Calu3 (cell line): ENCODE measurements at places on chromosomes 4 and X. TPM values are rescaled to one million over a fixed set of nuclear protein-coding genes. Genes with fewer than 3 reads are reported as not detected.
A peak's percentile ranks its signal among the peaks of the same experiment; 100 is the strongest.

GRCh38 chr4:156137679-156138473 lies 184.2 kb upstream of the CTSO start:
- H3K4me3 ChIP-seq: no peak overlapping the region
- no peak for DNase-seq
- no peak overlapping the region for H3K27ac ChIP-seq
- no peaks in the 10 kb centered on the region for H3K36me3 ChIP-seq
- H3K4me1 ChIP-seq: peaks cover 7% of the 10 kb centered on the region
- H3K27me3 ChIP-seq: no peaks in the 10 kb centered on the region

PRRG3 gene
- total RNA-seq: not detected in 2 replicates

PFKFB1 gene
- 0.31 TPM in 1 of 2 replicates, not detected in the other for total RNA-seq

CFAP99 gene
- 0.32 TPM in 1 of 2 replicates, not detected in the other for total RNA-seq

GRCh38 chr4:11397146-11397545 lies 31.5 kb downstream of the HS3ST1 start:
- peak overlapping the region; percentile 32 for H3K4me3 ChIP-seq
- no peak for DNase-seq
- H3K36me3 ChIP-seq: peaks cover 76% of the 10 kb centered on the region
- H3K4me1 ChIP-seq: peaks cover 30% of the 10 kb centered on the region
- H3K27ac ChIP-seq: peak overlapping the region; percentile 82
